ENCODE measurements at places on chromosomes 1 and 21.

DNA sequence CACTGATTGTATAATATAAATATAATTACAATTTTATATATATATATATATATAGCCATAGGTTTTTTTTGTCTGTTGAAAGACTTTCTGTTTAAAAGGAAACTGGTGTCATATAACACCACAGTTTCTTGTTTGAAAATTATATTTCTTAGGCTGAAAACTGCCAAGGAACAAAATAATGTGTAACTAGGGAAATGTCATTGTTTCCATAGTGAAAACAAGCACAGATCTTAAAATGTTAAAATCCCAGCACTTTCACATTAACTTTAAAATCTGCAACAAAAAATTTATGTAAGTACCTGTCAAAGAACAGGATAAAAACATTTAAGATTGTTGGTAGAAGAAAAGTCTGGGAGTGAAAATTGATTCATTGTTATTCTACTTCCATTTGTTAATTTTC lies 104.2 kb downstream of the ATP6V1G3 start:
- no peak for DNase-seq

DNA sequence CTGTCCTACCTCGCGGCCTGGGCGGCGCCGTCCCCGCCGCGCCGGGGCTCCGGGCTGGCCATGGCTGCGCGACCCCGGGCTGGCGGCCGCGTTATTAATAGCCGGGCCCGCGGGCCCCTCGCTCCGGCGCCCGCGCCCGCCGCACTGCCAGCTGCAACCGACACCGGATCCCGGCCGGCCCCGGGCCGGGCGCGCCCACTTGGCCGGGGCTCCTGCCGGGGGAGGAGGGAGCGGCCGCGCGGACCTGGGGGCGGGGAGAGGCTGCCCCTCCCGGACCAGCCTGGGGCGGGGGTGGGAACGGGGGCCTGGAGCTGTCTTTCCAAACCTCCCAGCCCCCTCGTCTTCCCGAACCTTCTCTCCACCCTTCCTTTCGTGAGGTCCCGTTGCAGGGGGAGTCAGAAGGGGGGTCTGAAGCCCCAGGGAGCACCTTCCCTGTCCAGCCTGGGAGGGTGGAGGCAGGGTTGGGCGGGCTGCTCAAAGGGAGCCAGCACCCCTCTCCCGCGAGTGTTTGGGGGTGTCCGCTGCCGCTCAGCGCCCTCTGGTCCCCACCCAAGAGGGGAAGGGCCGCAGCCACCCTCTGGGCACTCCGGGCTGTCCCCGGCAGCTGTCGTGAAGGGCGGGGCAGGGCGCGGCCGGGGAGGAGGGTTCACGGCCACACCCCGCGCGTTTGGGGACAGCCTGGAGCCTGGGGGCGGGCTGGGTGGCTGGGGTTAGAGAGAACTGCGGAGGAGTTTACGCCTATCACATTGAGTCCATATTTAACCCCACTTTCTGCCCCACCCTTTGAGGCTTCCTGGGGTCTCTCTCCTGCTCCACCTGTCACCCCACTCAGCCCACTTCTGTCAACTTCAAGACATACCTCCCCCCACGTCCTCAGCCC lies at the start of gene SYNC:
Gene SYNC (minus strand): TSS at position 172 of the 880 bp plus-strand sequence. CDS start 110 bp downstream, at position 62.
- no peak for DNase-seq

DNA sequence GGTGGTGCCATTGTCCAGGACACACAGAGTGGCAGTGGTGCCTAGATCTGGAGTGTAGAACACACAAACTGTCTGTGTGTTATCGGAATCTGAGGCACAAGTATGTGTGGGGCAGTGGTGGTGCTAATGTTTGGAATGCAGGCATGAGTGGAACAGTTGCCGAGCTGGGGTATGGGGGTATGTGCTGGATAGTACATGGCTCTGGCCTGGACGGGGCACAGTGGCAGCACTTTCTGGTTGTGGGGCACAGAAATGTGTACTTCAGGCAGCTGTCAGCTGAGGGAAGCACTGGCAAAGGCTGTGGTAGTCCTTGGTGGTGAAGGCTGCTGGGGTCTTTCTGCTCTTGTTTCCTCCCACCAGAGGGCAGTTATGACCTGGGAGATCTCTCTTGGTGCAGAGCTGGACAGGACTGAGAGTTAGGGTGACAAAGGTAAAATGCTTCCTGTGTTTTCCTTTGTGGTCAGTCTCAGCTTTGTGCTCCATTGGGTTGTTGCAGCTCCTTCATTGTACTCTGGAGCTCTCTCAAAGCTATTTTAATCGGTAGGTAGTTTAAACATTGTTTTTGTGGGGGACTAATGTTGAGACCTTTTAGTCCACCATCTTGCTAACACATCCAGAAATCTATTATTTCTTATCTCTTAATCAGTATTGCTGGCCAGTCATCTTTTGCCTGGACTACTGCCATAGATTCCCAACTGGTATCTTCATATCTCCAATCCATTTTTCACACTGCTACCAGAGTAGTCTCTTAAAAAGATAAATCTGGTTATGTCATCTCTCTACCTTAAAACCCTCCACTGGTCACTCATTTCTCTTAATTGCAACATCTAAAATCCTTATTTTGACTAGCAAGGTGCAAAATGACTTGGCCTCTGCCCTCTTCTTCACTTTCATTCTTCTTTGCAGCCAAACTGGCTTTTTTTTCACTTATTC lies 83.9 kb upstream of the NBPF4 start:
- peak; percentile 3 for DNase-seq

DNA sequence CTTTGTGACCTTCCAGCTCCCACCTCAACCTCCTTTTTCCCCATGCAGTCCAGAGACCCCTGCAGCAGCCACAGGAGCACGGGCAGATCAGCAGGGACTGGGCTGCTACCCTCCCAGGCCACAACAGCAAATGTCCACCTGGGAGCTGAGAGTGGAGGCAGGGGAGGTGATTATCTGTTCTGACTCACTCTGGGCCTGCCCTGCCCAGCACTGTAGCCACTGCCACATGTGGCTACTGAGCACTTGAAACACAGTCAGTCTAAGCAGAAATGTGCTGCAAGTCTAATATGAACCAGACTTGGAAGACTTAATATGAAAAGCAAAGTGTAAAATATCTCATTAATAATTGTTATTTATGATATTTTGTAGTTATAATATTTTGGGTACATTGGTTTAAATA lies 148.9 kb upstream of the VANGL1 start:
- no peak for DNase-seq

DNA sequence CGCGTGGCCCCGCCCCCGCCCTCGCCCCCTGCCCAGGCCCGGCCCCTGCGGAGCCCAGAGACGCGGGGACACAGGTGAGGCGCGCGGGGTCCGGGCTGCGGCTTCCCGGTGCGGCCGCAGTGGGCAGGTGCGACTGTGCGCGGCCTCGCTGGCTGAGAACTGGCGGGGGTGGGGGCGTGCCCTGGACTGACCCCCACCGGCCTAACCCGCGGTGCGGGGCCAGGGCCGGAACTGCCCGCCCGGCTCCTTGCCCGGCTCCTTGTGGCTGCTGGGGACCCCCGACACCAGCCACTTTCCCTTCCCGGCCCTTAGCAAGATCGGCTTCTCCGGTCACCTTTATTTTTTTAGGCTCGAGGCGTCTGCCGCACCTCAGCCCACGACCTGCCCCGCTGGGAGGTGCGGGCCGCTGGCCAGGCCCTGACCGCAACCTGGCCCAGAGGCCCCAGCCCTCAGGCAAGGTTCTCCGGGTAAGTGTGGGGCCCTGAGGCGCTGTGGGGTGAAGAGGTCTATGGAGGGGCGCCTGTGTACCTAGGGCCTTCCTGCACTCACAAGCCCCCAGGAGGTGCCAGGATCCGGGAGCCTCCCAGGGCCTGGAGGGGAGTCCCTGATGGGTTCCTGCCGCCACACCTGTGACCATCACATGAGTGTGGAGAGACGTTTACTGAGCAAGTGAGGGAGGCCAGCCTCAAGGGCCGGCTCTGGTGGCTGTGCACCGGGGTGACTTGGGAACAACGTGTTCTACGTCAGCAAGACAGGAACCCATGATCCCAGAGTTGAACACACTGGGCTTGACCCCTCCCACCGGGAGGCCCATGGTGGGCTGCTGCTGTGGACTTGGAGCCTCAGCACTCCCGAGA lies at the start of gene SMIM1:
Gene SMIM1 (plus strand): TSS at position 35 of the 857 bp plus-strand sequence. CDS start 2,625 bp downstream, outside the sequence.
- DNase-seq = no peak

DNA sequence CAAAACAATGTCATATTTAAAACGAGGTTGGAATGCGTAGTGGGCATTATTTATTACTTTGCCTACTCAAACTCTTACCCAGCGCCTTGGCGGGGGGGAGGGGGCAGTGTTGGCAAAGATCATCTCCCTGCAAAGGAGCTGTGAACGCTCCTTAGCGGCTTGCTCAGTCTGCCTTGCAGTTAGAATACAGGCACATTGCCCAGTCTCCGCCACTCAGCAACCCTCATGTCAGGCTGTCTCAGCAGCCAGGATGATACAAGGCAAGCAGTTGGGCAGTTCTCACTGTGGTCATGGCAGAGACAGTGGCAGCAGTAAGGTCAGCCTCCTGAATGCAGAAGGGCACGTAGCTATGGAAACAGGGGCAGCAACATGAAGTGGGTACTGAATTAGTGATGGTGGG lies 170.4 kb upstream of the KCNK2 start:
- no peak for DNase-seq

- DNase-seq = no peak
These were observed 7.2 kb upstream of the TMEM222 start for GRCh38 chr1:27314737-27315136.

DNA sequence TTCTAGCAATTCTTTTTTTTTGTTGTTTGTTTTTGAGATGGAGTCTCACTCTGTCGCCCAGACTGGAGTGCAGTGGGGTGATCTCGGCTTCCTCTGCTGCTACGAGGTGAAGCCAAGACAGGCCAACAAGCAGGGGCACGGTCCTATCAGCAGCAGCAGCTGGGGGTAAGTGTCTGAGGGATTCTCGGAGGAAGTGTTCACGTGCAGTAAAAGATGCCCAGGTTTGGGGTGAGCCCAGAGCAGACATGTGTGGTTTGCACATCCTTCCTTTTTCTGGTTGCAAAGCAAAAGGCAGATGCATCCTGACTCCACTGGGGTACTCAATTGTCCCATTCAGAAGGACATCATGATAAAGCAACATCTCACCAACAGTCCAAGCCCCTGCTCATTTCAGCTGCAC lies 27.7 kb downstream of the PIGP start:
- DNase-seq = peak; percentile 98

DNA sequence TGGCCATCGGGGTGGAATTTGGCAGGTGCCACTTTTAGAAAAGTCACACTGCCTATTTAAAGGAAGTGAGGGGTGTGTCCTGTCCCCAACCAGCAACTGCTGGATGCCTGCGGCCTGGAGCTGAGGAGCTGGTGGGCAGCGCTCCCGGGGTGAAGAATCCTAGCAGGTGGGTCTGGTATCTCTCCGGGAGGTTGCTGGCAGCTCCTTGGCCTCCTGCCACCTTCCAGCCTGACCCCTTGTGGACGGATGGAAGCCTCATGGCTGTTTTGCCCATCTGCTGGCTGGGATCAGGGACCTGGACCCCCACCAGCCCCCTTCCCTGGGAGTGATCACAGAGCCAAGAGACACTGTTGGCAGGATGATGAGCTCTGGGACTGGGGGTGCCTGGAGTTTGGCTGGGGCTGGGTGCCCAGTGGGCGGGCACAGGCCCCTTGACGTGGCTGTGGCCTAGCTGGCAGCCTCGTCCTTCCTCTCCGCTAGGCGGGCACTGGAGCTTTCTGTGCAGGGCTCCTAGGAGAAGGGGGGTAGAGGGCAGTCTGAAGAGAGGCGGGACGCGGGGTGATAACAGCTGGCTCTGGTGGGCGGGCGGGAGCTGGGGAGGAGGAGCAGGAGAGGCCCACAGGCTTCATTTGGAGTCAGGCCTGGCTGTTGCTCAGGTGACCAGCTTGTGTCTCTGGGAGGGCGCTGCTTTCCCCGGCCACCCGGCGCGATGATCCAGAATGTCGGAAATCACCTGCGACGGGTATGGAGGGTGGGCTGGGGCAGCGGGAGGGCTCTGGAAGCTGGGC lies at the start of gene ACOT11:
Gene ACOT11 (plus strand): TSS at position 628 of the 788 bp plus-strand sequence. CDS start 82 bp downstream, at position 710.
- no peak for DNase-seq

DNA sequence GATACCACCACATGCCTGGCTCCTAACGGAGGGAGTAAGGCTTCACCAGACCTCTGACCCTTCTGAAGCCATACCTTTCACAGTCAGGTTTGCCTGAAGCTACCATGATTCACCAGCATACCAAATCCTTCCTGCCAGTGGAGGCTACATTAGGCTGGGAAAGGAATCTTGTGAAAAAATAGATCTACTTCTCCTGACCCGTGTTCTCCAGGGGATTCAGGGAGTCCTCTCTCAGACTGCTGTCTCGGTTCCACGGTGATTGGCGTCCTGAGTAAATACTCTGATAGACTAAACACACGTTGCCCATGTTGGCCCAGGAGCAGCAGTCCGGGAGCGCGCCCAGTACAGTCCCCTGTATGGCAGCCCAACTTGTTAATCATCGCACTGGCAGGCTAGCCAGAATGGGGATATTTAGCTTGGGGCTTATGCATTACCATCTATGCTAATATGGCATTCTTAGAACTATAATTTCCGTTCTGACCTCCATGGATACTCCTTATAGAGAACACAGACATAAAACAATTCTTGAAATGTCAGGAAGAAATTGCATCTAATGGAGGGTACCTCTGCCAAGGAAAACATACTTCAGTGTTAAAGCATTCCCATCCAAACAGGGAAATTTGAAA lies 173.2 kb downstream of the ROR1 start:
- DNase-seq = no peak

DNA sequence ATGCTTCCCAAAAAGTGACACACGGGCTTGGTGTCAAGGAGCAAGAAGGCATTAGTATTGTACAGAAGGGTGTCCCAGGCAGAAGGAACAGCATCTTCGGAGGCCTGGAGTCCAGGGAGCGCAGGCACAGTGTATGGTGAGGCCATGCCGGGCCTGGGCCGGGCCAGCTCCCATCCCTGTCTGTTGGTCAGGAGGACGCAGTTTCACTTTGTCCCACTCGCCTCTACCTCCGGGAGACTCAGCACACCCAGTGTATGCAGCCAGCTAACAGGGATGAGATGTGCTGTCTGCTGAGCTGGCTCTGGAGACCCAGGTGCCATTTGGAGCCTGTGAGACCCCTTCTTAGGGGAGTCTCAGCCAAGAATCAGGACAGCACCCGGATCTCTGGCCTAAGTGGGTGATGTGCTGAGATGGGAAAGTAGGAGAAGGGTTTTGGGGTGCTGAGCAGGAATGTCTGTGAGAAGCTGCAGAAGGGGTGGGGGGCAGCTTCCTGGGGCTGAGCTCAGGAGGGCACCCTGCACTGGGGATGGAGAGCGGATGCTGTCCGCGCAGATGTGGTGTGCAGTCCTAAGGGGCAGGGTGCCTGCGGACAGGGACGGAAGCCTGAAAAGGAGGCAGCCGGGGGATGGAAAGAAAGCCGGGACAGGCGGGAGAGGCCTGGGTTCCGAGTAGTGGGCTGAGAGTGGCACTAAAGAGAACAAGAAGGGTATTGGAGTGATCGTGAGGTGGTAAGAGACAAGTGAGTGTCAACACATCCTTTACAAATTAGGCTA lies 25.7 kb downstream of the DMRTB1 start:
- DNase-seq = no peak

DNA sequence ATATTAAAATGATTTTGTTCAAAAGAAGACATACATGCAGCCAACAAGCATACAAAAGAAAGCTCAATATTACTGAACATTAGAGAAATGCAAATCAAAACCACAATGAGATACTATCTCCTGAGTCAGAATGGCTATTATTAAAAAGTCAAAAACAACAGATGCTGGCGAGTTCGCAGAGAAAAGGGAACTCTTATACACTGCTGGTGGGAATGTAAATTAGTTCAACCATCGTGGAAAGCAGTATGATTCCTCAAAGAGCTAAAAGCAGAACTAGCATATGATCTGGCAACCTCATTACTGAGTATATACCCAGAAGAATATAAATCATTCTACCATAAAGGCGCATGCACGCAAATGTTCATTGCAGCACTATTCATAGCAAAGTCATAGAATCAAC lies 126.0 kb upstream of the HMCN1 start:
- peak; percentile 24 for DNase-seq

- DNase-seq = no peak
These were observed 13.2 kb upstream of the C2CD2 start for GRCh38 chr21:41966872-41967621.

GRCh38 chr1:84159533-84160240 lies 15.6 kb downstream of the PRKACB start:
- DNase-seq = peak; percentile 75

Measured in KBM-7 (cell line).